AG09319 (cell line): ENCODE measurements at places on chromosomes 4 and X.

DNA sequence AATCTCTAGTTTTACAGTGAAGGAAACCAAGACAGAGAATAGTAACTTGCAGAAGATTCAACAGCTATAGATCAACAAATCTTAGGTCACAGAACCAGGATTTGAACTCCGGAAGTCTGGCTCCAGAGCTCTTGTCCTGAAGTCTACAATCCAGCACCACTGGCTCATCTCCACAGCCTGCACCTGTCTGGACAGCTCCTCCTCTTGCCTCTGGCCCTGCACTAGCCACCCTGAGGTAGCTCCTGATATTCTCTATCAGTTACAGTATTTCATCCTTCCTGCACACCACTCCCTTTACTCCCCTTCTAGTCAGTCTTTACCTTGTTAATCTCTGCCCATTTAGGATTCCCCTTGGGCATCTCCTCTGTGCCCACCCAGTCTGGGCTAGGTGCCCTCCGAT lies 58.1 kb upstream of the LNX1 start:
- DNase-seq, result no peak

- no peak for DNase-seq
Measured at GRCh38 chr4:56689201-56689969, 8.3 kb upstream of the HOPX start.

DNA sequence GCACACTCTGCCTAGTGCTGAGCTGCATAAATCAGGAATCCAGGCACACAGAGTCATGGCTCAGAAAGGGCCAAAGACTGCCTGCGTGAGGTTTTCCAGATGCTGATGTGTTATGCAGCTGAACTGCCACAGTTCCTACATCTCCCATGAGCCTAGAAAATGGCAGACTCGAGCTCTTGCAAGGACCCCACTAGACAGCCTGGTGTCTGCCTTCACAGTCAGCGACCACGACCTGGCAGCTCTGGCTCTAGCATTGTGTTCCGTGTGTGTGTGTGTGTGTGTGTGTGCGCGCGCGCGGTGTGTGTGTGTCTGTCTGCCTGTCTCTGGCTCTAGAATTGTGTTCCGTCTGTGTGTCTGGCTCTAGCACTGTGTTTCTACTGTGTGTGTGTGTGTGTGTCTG lies 203.6 kb upstream of the AGTR2 start:
- DNase-seq, result no peak

DNA sequence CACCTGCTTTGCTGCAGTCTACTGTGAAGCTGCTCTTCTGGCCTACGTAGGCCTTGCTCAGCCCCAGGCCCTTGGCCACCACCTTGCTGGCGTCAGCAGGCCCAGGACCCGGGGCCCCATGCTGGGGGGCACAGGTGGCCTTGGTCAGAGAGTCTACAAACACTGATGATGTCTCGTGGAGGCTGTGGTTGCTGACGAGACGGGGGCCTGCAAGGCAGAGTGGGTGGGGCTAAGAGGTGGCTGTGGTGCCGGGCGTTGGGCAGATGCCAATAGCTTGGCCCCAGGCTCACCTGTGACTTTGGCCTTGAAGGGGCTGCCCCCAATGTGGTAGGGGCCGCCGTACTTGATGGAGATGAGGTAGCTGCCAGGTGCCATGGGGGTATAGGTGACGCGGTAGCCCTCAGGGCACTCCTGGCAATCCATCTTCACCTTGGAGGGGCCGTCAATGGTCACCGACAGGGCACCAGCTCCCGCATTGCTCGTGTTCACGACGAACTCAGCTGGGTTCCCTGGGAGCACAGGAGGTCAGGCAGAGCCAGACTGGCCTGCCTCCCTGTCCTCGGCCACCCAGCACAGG lies 25.0 kb downstream of the FLNA start:
- DNase-seq, result no peak

- DNase-seq, result no peak
Measured at GRCh38 chrX:45632506-45632905, 431.8 kb upstream of the DIPK2B start.

- DNase-seq, result no peak
Measured at GRCh38 chr4:173821036-173821435, 291.0 kb upstream of the HAND2 start.
